Stimulated activated CD4-positive, alpha-beta T cell treated with anti-CD3 and anti-CD28 coated beads, Interleukin-2, amount 100 ng/mL, for 24 hours (primary cell): ENCODE measurements at places on chromosomes 1 and 21.

DNA sequence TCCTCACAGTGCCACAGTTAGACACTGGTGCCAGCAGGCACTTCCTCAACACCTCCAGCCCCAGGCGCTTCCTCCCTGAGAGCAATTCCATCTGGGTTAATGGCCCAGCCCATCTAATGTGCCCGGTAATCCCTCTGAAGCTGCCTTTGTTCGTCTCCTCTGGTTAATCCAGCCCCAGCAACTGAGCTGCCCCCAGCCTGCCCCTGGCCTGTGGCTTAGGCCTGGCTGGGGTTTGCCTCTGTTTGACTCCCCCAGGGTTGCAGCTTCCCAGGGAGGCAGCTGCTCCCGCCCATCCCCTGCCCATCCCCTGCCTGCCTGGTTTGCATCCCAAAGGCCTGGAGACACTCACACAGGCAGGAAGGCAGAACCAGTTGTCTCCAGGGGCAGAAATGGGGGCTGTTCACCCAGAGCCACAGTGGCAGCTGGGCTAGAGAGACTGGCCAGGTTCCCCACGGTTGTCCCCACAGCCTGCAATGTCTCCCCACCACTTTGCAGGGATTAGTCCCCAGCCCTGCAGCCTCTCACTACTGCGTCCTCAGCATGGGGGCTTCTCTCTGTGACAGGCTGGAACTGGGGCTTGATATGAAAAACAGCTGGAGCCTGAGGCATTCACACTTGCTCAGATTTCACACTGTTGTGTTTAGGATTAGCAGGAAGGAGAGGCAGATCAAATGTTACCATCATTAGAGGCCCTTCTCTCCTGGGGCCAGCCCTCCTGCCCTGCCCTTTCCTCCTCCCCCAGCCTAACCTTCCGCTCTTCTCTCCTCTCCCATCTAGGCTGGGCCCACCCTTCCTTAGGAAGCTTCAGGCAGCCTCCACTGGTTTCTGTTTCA, 120.2 kb downstream of the TLR5 start:
- no peak for DNase-seq

DNA sequence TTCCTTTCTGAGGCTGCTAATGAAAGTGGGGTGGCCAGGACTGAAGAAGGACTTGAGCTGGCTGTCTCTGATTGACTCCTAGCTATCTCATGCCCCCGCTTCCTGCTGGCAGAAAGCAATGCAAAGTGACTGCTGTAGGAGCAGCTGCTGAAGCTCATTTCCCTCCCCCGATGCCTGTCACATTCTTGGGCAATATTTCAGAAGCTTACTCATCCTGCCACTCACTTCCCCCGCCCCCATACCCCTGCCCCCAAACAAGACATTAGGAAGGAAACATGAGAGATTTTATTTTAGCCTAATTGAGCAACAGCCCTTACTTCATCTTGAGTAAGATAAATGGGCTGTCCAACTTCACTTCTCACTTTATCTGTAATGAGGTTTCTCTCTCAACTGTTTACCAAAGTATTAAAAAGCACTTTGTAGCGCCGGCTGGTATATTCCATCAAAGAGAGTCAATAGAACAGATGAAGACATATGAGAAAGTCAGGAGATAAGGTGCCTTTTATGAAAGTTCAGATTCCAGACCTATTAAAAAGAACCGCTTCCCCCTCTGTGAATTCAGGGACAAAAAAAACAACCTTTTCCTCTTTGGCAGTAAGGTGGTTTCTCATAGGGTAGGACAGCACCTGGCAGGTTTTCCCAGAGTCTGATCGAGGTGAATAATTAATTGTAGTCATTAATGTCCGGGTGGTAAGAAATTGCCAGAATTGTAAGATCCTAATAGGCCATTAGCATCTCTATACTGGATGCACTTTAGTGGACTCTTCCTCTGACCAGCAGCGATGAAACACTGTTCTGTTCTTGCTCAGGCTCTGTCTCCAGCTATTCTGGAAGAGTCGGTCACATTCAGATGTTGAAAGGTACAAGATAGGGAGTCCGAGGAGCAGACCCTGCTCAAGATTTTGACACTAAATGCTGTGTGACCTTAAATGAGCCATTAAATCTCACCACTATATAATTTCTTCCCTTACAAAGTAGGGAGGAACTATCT, 70.2 kb downstream of the SH3GLB1 start:
- DNase-seq, result peak; percentile 52

DNA sequence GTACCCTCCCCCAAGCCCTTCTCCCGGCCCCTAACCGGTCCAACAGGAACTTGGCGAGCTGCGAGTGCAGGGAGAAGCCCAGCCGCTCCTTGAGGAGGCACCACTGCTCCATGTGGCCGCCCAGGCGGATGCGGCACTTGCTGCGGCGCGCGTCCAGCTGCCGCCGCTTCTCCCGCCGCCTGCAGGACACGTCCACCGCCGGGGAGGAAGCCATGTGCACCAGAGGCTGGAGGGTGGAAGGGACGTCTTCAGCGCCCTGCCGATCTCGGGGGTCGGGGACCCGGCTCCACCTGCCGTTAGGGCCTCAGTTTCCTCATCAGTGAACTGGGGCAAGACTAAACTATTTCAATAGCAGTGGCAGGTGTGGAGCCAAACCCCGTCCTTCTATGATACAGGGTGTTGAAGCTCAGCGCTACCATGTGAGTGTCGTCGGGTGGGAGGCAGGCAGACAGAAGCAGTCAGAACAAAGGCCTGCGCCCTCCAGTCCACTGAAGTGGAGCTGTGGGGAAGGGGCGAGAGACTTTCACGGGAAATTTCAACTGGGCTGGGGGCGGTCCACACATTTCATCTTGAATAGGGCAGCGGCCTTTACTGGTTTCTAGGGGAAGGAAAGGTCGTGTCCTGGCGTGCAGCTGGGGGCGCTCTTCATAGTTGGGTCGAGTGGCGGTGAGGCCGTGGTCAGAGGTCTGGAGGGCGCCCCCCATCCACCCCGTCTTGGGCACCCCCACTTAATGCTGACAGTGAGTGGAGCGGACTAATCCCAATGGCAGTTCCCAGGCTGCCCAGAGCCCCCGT, 592 bp downstream of the ZNF692 start:
- peak; percentile 45 for DNase-seq

DNA sequence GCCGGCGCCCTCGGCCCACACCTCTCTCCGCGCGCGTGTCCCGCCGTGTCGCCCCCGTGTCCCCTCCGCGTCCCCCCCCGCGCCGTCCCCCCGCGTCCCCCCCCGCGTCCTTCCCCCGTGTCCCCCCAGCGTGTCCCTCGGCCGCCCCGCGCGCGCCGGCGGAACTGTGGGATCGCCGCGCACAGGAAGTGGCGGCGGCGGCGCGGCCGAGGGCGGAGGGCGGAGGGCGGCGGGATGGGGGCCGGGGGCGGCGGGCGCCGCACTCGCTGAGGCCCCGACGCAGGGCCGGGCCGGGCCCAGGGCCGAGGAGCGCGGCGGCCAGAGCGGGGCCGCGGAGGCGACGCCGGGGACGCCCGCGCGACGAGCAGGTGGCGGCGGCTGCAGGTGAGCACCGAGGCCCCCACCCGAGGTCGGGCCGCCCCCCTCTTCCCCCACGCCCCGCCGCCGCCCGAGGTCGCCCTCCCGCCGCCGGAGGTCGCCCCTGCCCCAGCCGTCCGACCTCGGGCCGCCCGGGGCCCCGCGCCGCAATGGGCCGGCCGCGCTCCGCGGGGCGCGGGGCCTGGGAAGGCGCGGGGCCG, at the start of gene AGPAT3:
Gene AGPAT3, plus strand, starts transcription at position 262 of the 578 bp plus-strand sequence. CDS start 94,459 bp downstream, outside the sequence.
- DNase-seq, result peak; percentile 55

- no peak for DNase-seq
Measured at GRCh38 chr21:45836268-45836655, 145.3 kb upstream of the COL6A1 start.

GRCh38 chr1:53372501-53372951, 44.7 kb upstream of the LRP8 start:
- DNase-seq, result no peak

GRCh38 chr1:64765826-64766225, 21.0 kb downstream of the RAVER2 start:
- DNase-seq, result no peak

DNA sequence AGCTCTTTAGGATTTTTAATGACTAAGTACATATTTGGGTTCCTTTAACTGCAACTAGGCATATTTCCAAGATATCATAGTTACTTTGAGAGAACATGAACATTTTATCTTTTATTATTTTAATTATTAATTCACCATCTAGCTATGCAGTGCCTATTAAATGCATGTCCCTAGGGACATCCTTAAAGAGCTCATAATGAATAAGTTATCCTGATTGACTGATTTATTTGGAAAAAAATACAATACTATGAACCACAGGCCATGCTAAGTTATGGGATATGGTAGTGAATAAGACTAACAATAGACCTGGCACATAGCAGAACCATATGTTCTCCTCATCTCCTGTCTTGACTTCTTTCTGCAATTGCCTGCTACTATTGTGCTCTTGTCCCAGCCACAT, 16.4 kb upstream of the C1orf105 start:
- no peak for DNase-seq

- DNase-seq, result no peak
Measured at GRCh38 chr21:38751379-38752050, 54.2 kb upstream of the ETS2 start.

GRCh38 chr1:239367196-239367810, 19.1 kb upstream of the CHRM3 start:
- DNase-seq, result no peak

DNA sequence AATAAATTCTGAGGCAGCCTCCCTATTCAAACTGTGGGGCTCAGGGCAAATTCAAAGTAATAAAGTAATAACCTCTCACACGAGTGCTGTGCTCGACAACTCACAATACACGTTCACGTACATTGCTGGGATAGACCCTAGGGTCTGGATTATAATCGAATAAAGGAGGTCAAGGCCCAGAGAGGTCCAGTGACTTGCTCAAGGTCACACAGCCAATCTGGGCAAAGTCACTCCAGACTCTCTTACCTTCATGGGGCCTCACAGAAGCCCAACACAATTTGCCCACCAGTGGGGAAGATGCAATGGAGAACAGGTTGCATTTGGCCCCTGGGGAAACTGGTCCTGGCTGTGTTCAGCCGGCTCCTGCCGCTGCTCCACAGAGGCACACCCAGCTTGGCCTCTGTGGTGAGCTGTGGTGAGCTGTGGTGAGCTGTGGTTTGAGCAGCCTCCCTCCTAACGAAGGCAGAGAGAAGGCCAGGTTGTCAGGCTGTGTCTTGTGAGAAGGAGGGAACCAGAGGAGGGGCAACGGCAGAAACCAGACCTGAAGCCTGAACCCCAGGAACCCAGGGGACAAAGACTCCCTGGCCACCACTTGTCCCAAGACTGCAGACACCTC, 35.1 kb downstream of the NUAK2 start:
- peak; percentile 54 for DNase-seq

- no peak for DNase-seq
Measured at GRCh38 chr1:67835663-67836452, 2.6 kb upstream of the GNG12 start.

DNA sequence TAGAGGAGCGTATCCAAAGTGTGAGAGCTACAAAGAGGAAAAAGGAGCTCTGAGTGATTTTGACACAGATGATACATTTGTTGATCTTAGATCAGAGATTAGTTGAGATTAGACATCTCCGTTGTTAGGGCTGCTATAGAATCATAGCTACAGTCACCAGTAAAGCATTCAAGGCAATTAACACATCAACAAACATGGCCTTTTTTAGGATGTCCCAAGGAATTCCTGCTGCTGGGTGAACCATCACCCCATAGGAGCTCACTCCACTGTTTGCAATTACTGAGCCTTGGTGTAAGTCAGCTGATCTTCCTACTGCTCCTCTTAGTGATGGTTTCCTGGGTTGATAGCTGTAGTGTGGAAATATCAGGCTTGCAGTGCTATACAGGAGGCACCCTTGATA, 6.7 kb upstream of the RSRP1 start:
- DNase-seq, result no peak

DNA sequence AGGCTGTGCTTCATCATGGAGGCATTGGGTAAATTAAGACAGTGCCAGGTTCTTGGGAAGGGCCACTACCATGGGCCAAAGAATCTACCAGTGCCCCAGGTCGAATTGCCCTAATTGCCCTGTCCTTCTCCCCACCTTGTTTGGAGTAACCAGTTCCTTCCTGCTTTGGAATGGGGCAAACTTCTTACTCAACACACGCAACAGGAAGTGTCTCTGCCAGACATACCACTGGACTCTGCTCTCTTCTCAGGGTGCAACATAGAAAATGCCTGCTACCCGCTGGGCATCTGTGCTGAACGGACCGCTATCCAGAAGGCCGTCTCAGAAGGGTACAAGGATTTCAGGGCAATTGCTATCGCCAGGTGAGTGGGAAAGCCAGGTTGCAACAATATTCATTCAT, 15.8 kb downstream of the CDA start:
- DNase-seq, result no peak

- DNase-seq, result peak; percentile 76
Measured at GRCh38 chr1:160837558-160838205, 25.0 kb downstream of the CD244 start.

DNA sequence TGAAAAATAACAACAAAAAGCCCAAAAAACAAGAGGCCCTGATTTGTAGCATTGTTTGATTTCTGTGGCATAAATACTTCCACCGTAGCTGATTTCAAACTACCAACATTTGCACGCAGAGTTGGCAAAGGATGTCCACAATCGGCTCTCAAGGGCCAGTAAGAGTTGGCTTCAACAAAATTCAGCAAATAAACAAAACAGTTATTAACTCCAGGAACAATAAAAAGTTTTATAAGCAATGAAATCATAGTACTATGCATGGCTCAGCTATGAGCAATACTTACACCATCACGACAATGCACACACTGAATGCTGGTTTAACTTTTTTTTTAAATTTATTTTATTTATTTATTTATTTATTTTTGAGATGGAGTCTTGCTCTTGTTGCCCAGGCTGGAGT, 8.7 kb upstream of the COX20 start:
- DNase-seq, result no peak

DNA sequence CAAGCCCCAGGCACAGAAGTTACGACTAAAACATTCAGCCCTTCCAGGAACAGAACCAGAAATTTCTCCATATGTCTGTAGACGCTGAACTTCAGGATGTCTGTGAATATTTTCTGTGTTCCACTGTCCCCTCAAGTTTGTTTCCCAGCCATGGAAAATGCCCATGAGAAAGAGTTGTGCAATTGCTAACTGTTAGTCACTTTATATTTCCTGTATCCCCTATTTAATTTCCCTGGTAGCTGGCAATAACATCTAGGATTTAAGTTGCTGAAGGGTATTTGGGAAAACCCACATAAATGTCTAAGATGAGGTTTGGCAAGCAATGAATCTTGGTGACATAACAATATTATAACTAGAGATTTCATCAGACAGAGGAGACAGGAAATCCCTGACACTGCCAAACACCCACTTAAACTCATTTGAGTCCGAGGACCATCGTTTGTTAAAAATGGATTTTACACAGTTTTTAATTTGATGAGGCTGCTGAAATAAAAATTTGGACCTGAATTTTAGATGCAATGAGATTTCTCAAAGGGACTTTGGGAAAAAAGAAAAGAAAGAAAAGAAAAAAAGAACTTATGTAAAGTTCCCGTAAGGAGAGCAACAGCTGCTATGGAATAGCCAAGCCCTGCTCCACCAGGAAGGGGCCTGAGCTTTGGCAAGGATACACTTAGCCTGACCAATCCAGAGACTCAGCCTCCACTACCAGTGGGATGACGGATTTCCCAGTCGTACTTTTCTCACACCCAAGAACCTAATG, 21.8 kb upstream of the ERRFI1 start:
- no peak for DNase-seq

GRCh38 chr1:220741349-220741748, 6.8 kb upstream of the MTARC2 start:
- no peak for DNase-seq

- DNase-seq, result peak; percentile 58
Measured at GRCh38 chr21:27700974-27701614, 734.2 kb upstream of the ADAMTS5 start.

- no peak for DNase-seq
Measured at GRCh38 chr21:28455253-28455600, 537.5 kb downstream of the LTN1 start.
